Activated CD8-positive, alpha-beta T cell treated with anti-CD3 and anti-CD28 coated beads, Interleukin-2, amount 10 ng/mL, durations not matched to agents 7 days and 5 days (primary cell): ENCODE measurements at places on chromosomes 1 and 21.
A peak's percentile ranks its signal among the peaks of the same experiment; 100 is the strongest.

DNA sequence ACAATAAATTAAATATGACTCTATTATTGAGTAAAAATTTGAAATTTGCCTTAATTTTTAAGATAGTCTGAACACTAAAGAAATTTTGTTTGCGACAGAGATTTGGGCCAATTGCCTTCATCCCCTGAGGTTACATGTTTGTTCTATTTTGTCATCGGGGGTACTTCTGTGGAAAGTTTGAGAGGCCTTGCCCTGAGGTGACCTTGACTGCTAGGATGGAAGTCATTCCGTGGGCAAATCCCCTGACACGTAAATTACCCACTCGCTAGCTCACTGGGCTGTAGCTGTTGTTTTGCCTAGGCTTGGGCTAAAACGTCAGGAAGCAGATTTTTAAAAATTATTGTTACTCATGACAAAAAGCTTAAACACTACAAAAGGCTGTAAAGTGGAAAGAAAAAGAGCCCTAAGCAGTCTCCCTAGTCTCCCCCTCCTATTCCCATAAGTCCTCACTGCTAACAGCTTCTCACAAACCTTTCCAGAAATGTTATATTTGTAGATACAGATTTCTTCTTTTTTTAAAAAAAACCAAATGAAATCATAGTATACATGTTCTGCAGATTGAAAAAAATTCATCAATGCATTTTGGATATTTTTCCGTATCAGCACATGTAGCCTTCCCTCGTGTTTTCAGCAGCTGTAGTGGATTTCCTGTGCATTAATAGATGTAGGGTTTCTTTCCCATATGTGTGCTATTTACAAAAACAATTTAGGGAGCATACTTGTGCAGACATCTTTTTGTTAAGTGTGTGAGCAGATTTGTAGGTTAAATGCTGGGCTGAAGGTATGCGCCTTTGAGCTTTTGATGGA, 142.7 kb downstream of the MRPS6 start:
- no peak overlapping the region for H3K4me3 ChIP-seq
- no peak for DNase-seq
- H3K36me3 ChIP-seq: peaks cover 6% of the 10 kb centered on the region
- H3K27ac ChIP-seq: no peak overlapping the region

GRCh38 chr1:33175865-33176264, 6.0 kb downstream of the TRIM62 start:
- DNase-seq: no peak
- no peaks in the 10 kb centered on the region for H3K36me3 ChIP-seq
- peaks cover 14% of the 10 kb centered on the region for H3K4me1 ChIP-seq
- H3K27me3 ChIP-seq: no peaks in the 10 kb centered on the region
- no peak overlapping the region for H3K4me3 ChIP-seq

DNA sequence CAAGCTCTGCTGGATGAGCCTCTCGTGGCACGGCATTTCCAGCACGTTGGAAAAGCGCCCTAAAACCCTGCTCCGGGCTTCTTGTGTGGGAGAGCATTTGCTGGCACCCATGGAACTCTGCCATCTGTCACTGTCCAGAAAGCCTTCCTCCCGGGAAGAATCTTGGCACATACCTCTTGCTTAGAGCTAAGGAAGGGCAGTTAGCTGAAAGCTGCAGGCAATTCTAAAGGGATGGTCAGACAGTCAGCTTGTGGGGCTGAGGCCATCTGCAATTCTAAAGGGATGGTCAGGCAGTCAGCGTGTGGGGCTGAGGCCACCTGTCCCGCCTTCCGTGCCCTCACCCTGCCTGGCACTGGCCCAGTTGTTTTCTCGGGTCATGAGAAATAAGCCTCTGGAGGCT, 139.0 kb upstream of the TMEM51 start:
- H3K27ac ChIP-seq: no peak overlapping the region
- peaks cover 4% of the 10 kb centered on the region for H3K27me3 ChIP-seq
- DNase-seq: no peak
- H3K4me3 ChIP-seq: no peak overlapping the region

DNA sequence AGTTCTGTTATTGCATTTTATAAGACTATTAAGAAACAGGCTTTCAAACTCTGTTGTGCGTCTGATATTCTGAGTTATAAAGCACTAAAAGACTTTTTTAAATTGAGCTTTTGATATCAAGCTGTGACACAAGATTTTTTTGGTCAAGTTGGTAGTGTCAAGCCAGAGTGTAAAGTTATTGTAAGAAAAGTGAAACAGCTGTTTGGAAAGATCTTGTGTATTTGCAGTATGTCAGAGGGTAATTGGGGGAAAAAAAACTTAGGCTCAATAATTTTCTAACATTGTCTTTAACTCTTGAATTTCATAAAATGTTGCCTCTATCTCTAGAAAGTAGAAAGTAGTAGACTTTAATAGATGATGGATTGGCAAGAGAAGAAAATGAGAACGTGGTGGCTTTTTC, 3.8 kb downstream of the CACYBP start:
- no peak overlapping the region for H3K4me3 ChIP-seq
- H3K27me3 ChIP-seq: no peaks in the 10 kb centered on the region
- H3K4me1 ChIP-seq: peaks cover 40% of the 10 kb centered on the region
- H3K27ac ChIP-seq: no peak overlapping the region
- peaks cover 48% of the 10 kb centered on the region for H3K36me3 ChIP-seq
- no peak for DNase-seq

DNA sequence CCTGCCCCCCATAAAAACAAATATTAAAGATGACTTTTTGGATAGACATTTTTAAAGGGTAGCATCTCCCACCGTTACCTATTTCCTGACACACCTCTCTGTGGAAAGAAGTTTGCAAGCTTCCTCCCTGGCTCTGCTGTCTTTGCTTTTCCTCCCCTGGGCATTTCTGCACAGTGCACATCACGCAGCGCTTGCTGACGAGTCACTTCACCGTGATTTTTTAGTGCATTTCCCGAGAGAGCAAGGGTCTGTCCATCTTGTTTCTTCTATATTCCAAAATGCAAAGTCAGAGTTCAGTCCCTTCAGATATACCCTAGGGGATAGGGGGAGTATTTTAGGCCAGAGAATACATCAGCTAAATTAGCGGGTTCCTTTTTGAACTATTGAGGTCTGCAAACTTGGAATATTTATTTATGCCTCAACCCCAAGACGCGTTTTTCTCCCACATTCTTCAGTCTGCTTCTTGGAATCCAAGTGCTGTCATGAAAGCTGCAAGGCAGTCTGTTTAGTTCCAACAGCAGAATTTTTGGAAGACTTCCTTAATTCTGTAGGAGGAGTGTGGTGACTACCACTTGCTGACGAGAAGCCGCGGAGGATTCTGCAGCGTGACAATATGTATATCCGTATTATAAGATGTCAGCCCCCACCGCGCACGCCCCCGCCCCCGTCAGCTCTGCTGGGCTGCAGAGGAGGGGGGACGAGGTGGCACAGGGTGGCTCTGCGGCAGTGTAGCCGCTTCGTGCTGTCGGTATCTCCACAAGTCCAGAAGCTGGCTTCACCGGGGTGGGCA, 22.4 kb downstream of the SMYD2 start:
- H3K27me3 ChIP-seq: no peaks in the 10 kb centered on the region
- H3K4me1 ChIP-seq: peaks cover 9% of the 10 kb centered on the region
- no peak overlapping the region for H3K27ac ChIP-seq
- no peaks in the 10 kb centered on the region for H3K36me3 ChIP-seq

GRCh38 chr1:173295995-173296394, 88.9 kb upstream of the TNFSF4 start:
- H3K27me3 ChIP-seq: peaks cover 2% of the 10 kb centered on the region
- no peak overlapping the region for H3K27ac ChIP-seq
- peaks cover 32% of the 10 kb centered on the region for H3K4me1 ChIP-seq
- H3K36me3 ChIP-seq: peaks cover 6% of the 10 kb centered on the region
- no peak overlapping the region for H3K4me3 ChIP-seq

- H3K27me3 ChIP-seq: peaks cover 7% of the 10 kb centered on the region
- H3K27ac ChIP-seq: no peak overlapping the region
- no peaks in the 10 kb centered on the region for H3K4me1 ChIP-seq
- DNase-seq: no peak
- no peak overlapping the region for H3K4me3 ChIP-seq
These were observed 64.6 kb upstream of the RALGPS2 start for GRCh38 chr1:178660461-178660860.

DNA sequence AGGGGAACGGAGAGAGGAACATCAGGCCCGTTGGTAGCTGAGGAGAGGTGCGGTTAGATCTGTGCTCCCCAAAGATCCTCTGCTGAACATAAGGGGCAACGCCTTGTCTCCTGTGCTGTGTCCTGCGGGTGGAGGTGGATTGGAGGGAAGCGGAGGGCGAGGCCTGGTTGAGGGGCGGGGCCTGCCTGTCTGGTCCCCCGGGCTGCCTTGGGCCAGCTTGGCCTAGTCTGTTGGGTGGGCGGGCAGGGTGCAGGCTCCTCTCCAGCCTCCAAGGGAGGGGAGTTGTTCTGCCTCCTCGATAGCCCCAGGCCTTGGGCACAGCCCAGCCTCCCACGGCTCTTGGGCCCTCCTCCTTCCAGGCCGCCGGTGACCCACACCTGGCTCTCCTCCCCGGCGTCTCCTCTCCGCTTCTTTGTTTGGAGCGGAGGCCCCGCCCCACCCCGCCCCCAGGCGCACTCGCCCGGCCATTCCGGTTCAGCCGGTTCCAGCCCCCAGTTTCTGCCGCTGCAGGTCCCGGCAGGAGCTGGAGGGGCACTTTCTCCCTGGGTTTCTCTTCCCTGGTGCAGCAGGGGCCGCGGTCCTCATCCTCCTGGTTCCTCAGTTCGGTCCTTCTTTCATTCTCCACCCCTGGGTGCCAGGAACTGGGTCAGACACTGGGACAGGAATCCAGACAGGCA, 19.4 kb downstream of the PTPRF start:
- peaks cover 8% of the 10 kb centered on the region for H3K4me1 ChIP-seq
- H3K4me3 ChIP-seq: peak overlapping the region; percentile 30
- peaks cover 9% of the 10 kb centered on the region for H3K27me3 ChIP-seq
- DNase-seq: peak; percentile 44

DNA sequence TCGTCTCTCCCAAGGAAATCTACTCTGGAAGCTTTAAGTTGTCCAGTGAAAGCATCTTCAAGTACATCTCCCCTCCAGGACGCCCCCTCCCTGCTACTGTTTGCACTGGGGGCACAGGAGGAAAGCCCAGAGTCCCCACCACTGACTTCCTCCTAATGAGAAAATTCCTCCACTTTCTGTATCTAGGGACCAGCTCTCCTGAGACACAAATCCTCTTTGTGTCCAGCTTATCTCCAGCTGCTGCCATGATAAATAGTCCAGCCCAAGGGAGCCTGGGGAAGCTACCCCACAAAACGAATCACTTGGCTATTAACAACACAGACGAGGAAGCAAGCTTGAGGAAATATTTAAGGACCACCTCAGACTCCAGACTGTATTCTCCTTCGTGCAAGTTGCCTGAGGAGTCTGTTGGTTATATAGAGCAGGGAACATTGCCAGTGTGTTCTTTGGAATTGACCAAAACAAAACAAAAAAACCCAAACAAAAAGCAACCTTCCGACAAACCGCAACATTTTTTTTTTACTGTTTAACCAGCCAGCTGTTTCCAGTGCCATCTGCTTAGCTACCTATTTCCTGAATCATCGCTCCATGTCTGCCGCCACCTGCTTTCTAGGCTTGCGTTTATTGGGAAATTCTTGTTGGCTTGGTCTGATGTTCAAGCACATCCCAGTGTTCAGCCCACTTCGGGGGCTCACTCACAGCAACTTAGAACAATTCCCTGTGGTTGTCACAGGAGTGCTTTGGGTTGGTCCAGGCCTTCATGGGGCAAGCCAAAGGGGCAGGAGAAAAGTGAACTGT, 7.7 kb downstream of the C1orf226 start:
- peaks cover 1% of the 10 kb centered on the region for H3K4me1 ChIP-seq
- H3K4me3 ChIP-seq: no peak overlapping the region
- DNase-seq: no peak
- no peak overlapping the region for H3K27ac ChIP-seq
- H3K27me3 ChIP-seq: peaks cover 9% of the 10 kb centered on the region

DNA sequence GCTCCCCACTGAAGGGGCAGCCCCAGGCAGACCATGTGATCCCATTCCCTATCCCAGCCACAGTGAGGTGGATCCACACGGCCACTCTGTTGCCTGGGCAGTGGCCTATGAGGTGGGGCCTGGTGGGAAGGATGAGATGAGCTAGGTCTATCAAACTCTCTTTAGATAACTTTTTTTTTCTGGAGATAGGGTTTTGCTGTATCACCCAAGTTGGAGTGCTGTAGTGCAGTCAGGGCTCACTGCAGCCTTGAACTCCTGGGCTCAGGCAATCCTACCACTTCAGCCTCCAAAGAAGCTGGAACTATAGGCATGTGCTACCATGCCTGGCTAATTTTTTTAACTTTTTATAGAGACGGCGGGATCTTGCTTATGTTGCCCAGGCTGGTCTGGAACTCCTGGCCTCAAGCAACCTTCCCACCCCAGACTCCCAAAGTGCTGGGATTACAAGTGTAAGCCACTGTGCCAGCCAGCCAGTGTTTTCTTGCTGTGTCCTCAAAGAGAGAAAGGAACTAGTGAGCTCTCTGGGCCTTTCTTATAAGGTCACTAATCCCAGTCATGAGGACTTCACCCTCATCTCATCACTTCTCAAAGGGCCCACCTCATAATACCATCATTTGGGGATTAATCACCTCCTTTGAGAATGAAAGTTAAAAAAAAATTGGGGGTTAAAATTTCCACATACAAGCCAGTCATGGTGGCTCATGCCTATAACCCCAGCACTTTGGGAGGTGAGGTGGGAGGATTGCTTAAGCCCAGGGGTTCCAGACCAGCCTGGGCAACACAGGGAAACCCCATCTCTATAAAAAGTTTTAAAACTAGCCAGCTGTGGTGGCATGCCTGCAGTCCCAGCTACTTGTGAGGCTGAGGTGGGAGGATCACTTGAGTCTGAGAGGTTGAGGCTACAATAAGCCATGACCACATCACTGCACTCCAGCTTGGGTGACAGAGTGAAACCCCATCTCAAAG, 36.6 kb downstream of the H3-3A start:
- H3K4me3 ChIP-seq: peak overlapping the region; percentile 80
- no peaks in the 10 kb centered on the region for H3K36me3 ChIP-seq
- no peak overlapping the region for H3K27ac ChIP-seq
- peaks cover 18% of the 10 kb centered on the region for H3K27me3 ChIP-seq
- DNase-seq: no peak
- H3K4me1 ChIP-seq: peaks cover 16% of the 10 kb centered on the region

DNA sequence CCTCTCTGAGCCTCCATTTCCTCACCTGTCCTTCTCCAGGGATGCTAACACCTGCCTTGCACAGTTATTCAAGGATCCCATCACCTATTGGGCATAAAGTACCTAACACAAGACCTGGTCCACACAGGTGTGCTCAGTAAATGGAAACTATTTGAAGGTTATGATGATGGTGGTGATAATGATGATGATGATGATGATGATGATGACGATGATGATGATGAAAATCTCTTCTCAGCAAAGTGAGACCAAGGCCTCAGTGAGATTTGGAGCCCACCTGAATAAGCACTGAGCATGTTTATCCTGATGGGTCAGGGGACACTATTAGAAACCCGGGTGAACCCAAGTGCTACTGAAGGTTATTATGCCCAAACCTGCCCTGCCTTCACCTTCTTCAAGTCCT, 100.7 kb downstream of the DMRTA2 start:
- H3K4me3 ChIP-seq: no peak overlapping the region
- no peak overlapping the region for H3K27ac ChIP-seq
- no peak for DNase-seq
- no peaks in the 10 kb centered on the region for H3K4me1 ChIP-seq

GRCh38 chr1:219312967-219313366, 139.3 kb downstream of the LYPLAL1 start:
- H3K27ac ChIP-seq: no peak overlapping the region
- H3K27me3 ChIP-seq: no peaks in the 10 kb centered on the region
- H3K4me1 ChIP-seq: no peaks in the 10 kb centered on the region
- no peak for DNase-seq

- H3K4me3 ChIP-seq: no peak overlapping the region
- peaks cover 4% of the 10 kb centered on the region for H3K27me3 ChIP-seq
- no peak overlapping the region for H3K27ac ChIP-seq
- no peaks in the 10 kb centered on the region for H3K4me1 ChIP-seq
These were observed 47.7 kb downstream of the ETS2 start for GRCh38 chr21:38853421-38853919.
